CD4-positive, alpha-beta memory T cell (primary cell): ENCODE measurements at places on chromosomes 1 and 21. TPM values are rescaled to one million over a fixed set of nuclear protein-coding genes. Genes with fewer than 3 reads are reported as not detected.
A peak's percentile ranks its signal among the peaks of the same experiment; 100 is the strongest.

WDR26 gene
- total RNA-seq = 121 TPM

FHAD1 gene
- total RNA-seq = not detected

RGS8 gene
- total RNA-seq = not detected

FAM167B gene
- 0.50 TPM for total RNA-seq

ADPRS gene
- total RNA-seq = 26.7 TPM

RGS2 gene
- 27.9 TPM for total RNA-seq

VASH2 gene
- not detected for total RNA-seq

C4BPB gene
- 0.35 TPM for total RNA-seq

PSRC1 gene
- total RNA-seq = 0.28 TPM

KCND3 gene
- not detected for total RNA-seq

- no peak for DNase-seq
Measured at GRCh38 chr1:229871078-229871676, 195.9 kb upstream of the GALNT2 start.

- DNase-seq = no peak
Measured at GRCh38 chr21:35948982-35949381, 111.3 kb downstream of the SETD4 start.

DNA sequence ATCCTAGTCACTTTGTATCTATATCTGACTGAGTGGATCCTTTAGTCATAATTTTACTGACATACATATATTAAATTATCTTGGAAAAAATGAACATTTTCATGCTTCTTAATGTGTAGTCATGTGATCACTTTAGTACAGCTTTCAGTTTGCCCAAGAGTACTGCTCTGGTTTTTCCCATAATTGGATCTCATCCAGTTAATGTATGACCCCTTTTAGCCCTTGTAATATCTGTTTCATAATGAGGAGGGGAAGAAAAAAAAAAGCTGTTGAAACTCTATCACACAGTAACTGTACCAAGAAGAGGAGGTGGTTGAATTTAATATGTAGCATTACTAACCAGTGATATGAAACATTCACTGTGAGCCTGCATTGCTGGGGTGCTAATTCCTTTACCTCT is 328.7 kb downstream of the PTPRC start:
- no peak for DNase-seq

DNA sequence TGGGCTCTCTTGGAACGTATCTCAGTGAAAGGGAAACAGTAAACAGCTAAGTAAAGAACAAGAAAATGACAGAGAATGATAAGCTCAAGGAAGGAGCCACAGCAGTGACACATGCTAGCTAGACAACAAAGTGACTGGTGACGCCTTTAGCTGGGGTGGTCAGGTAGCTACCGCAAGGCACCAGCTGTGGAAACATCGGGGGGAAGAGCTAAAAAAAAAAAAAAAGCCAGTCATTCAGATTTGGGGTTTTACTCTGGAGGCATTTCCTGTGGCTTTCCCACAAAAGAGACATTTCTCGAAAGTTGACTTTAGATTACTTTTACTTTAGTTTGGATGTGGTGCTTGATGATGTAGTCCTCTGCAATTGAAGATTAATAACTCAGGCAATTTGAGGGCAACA is 2.1 kb downstream of the FHAD1 start:
- DNase-seq = peak; percentile 44

DNA sequence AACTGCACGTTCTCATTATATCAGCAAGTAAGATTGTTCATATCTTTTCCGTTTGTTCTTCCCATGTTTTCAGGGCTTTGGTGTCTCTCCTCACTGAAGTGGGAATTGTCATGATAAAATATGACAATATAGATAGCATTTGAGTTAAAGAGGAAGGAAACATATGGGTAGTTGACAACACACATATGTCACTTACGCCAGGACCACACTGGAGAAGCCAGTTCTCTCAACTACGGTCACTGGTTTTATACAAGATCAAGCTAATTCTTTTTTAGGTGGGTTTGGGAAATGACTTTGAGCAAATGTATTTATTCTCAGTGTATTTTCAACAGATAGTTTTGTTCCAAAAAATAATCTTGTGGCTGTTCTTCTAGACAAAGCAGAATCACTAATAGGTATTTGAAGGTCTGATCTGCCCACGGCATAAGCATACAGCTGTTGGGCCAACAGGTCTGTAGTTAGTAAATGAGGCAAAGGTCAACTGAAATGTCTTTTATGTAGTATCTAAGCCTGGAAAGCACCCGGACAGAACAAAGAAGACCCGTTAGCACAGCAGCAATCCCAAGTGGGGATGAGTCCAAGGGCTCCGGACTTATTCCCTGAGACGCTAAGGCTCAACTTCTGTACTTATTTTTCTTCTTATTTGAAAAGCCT is 433.6 kb upstream of the ZP4 start:
- no peak for DNase-seq

DNA sequence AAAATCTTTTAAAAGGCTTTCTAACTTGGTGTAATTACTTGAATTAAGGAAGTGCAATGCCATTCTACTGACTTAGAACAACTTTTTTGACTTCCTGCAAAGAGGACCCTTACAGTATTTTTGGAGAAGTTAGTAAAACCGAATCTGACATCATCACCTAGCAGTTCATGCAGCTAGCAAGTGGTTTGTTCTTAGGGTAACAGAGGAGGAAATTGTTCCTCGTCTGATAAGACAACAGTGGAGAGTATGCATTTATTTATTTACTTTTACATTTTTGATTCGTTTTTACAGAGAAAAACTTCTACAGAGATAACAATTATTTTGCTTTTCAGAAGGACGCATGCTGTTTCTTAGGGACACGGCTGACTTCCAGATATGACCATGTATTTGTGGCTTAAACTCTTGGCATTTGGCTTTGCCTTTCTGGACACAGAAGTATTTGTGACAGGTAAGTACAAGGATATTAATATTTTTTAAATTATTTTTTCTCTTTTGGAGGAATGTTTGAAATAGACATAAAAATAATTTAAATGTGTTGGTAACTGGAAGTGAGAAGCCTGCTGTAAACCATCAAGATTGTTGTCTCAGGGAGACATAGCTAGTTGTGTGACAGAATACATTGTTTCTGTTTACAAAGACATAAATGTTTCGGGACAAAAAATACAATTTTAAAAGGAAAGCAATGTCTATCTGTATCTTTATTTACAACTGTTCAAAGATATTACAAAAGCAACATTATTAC is at the start of gene PTPRC:
Gene PTPRC, plus strand, starts transcription at position 147 of the 742 bp plus-strand sequence. Its CDS starts 229 bp downstream, at position 376.
- peak; percentile 50 for DNase-seq

DNA sequence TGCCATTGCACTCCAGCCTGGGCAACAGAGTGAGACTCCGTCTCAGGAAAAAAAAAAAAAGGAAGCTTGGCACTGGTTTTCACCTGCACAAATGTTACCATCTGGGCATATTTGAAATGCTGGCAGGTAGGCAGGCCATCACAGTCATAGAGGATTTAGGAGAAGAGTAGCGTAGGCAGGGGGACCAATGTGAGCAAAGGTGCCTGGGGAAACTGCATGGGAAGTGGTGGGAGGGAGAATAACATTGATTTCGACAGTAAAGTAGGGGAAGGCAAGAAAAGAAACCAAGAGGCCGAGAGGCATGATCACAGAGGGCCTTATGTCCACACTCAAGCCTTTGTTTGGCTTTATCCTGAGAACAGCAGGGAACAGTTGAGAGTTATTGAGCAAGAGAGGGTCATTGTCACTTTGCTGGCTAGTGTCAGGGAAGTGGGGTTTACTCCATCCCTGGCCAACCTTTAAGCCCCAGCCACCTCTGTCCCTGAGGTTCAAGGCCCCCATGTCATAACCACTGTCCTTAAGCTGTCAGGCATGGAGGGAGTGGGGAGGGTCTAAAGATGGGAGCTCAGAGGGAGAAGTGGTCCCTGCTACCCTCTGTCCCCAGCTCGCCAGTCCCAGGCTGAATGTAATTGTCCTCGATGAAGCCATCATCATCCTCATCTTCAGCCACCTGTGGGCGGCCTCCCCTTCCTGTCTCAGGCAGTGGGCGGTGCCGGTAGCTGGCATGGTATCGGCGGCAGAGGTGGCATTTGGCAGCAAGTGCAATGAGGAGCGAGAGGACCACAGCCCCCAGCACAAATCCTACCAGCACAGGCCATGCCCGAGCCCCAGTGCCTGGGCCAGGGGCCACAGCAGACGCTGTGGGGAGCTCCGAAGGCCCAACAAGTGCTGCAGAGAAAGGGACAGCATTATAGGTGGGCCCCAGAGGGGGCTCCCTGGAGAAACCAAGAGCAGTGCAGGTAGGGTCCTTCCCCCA is 2.9 kb downstream of the C1orf210 start:
- no peak for DNase-seq

DNA sequence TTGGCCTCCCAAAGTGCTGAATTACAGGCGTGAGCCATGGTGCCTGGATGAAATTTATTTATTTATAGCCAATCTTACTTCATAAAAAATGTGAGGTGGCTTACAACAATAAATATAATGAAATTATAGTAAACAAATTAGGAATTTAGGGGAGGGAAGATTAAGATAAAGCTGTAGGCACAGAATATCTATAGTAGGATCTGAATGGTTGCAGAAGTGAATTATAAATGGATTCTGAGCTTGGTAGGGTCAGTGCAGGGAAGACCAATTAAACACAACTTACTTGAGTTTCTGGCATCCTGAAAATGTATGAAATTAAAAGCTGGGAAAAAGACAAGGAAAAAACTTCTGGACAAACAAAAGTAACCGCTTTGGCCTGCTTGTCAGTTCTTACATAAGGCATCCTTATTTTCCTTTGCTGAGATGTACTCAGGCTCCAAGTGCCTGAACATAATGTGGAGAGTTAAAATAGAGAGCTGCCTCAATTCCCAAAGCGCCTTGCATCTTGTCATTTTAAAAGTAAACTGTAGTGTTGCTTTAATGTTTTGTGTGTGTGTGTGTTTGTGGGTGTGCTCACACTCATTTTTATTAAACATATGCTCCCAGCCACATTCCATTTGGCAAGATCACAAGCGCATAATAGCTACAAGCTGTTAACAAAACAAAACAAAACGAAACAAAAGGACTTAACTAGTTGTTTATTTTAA is 247.3 kb downstream of the S1PR1 start:
- no peak for DNase-seq

DNA sequence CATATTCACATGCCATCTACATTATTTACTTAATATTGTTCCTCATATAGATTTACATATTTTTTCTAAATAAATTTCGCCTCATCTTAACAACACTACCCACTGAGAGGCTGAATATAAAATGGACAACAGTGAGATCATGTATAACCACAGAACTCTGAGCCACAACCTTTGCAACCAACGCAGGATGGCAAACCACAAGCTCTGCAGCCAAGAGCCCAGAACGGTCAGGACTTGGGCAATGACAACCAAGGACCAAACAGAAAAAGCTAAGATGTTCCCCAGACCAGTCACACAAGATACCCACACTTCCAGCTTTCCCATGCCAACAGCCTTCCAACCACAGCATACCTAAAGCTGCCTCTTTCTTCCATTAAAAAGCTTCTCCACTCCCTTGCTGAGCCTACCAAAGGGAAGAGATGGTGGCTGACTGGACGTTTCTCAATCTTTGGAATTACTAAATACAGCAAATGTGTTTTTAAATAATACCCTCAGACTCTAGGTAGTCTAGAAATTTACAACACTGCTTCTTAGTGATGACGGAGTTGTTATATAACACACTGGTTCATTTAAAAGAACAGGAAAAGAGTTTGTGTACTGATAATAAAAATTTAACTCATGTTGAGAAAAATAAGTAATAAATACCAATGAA is 117.9 kb downstream of the AKT3 start:
- no peak for DNase-seq

- no peak for DNase-seq
Measured at GRCh38 chr1:150876119-150876454, 312 bp downstream of the ARNT start.

GRCh38 chr1:16972189-16972895 is 8.1 kb downstream of the MFAP2 start:
- no peak for DNase-seq

DNA sequence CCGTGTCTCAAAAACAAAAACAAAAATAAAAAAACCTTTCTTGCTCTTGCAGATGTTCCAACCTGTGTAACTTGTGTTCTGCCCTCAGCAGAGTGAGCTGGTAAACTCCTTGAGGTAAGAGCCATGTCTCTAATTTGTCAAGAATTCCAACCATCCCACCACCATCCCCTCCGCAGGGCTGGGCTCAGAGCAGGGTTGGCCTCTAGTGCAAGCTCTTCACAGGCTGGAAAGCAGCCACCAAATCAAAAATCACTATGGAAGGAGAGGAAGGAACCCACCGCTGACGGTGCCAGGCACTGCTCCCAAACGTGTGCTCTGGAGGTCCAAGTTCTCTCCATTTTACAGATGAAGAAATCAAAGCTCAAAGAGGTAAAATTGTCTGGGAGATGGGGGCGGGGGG is 9.4 kb downstream of the PLEKHA6 start:
- DNase-seq = no peak

DNA sequence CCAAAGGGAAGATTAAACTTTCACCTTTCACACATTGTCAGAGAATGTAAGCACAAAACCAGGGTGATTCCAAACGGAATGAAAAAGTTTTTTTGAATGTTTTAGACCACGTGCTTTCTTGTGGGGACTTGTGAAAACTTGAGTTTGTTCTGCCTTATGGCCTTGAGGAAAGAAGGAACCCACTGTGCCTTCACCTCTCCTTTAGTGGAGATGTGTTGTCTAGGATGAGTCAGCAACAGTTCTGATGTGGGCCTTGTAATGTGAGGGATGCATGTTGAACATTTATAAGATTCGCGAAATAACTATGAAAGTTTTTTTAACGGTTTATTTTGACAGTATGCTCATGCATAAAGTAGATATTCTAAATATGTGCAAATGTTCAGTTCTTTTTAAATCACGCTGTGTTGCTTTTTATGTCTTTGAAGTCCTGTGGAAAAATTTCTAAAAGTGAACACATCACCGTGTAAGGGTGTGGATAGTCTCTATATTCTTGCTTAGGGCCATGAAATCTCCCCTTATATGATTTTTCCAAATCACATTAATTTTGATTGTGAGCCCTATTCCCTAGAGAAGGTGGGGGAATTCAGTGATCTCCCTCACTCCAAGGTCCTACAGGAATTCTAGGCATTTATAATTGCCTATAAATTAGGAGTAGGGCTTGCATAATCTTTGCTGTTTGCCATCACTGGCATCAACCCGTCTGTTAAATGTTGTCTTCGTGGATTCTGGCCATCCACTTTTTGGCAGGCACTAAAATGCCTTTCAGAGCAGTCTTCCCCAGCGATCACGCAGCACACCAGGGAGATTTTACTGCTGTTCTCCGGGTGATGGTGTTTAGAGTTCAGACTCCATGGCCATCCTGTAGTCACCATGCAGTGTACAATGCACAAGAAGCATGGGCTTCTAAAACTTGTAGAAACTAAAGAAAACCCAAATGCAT is 47.4 kb downstream of the PLA2G4A start:
- DNase-seq = no peak

GRCh38 chr1:47230692-47231300 is 1.2 kb downstream of the TAL1 start:
- DNase-seq = no peak

GRCh38 chr1:172404121-172404520 is 16.4 kb upstream of the C1orf105 start:
- no peak for DNase-seq

GRCh38 chr1:51733793-51734522 is 117.1 kb downstream of the OSBPL9 start:
- DNase-seq = no peak

DNA sequence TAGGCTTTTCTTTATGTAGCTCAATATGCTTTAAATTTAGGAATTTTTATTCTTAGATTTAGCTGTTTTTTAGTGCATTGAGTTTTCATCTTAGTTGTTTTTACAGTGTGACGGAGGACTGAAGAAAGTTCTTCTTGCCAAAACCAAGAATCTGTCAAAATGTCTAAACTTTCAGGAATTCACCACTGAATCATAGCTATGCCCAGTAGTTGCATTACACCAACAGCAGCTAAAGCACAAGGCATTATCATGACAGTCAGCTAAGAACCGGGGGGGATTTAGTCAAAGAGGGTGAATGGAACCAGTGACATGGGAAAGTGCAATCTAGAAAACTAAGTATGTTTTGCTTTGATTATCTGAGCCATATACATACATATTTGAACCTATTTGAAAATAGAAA is 6.5 kb upstream of the C1orf146 start:
- DNase-seq = no peak
